ENCODE measurements at places on chromosomes 2 and 18.

DNA sequence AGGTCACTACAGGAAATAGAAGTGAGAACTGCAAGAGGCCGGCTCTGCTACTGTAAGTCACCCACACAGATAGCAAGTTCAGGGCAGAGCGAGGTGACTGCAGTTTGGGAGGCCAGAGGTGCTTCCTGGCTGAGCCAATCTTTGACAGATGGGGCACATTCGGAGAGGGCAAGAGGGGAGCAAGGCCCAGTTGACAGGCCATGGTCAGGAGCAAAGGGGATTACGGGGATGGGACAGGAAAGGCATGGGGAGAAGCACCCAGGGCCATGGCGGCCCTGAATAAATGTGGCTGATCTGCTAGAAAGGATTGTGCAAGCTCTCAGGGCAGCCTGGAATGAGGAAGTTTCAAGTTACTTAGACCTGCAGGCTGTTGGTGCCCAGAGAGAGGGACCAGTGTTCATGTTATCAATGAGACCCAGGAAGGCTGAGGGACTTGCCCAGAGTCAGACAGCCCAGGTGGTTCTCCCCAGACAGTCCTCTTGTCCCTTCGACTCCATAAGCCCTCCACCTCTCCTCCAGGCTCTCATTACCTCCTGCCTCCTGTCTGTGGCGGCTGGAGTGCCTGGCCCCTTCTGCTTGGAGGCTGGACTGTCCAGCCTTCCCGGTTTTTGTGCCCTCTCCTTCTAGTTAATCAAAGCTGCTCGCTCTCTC lies 123.3 kb downstream of the CTIF start:
- no peak for DNase-seq

GRCh38 chr2:77207331-77207730 lies 314.8 kb downstream of the LRRTM4 start:
- DNase-seq: no peak

DNA sequence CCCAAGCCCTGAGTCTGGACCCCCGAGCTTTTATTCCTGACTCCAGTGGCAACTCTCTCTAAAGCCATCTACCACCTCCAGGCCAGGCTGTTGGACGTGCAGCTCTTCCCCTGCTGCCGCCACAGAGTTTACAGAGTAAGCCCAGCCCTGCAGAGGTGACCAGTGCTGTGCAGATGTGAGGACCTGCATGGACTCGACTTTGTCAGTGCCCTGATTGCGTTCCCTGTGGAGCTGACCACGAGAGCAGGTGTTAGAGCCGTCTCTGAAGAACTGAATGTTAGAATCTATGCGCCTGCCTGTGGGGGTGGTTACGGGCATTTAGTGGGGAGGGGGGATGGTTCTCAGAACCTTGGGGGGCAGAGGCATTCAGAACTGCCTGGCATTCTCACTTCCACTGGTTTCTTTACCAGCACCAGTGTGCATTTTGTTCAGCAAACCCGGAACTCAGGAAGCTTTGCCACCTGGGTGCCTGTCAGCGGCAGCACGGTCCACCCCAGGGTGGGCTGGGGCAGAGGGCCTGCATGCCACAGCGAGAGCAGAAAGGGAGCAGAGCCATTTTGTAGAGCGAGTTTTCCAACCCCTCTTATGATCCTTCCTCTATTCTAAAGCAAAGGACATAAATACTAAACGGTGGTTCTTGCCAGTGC lies 137.9 kb downstream of the KLHL29 start:
- DNase-seq: no peak

DNA sequence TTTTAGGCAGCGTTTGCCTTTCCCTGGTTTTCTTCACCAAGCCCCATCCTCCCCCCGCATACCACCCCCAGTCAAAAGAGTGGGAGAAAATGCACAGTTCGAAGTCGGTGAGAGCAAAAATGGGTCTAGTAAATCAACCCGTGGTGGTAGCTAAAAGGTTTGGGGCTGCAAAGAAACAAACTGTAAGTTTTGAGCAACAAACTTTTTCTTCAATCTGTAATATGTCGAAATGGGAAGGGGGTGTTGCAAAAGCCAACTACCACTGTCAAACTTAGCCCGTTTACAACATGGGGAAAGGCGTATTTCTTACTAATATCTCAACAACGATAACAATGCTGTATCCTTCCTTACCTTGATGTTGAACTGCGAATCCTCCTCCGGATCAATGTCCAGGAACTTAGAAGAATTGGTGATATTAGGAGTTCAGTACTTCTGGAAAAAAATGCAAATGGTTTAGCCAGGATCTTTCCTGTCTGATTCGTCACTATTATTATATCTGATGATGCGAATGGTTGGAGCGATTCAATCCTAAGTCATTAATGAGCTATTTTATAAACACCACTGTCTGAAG lies 2.4 kb upstream of the SATB2 start:
- DNase-seq: no peak

GRCh38 chr18:8744656-8745055 lies 39.3 kb downstream of the MTCL1 start:
- DNase-seq: no peak

- no peak for DNase-seq
Observed at GRCh38 chr2:232332940-232333259, 45.7 kb upstream of the ALPP start.

DNA sequence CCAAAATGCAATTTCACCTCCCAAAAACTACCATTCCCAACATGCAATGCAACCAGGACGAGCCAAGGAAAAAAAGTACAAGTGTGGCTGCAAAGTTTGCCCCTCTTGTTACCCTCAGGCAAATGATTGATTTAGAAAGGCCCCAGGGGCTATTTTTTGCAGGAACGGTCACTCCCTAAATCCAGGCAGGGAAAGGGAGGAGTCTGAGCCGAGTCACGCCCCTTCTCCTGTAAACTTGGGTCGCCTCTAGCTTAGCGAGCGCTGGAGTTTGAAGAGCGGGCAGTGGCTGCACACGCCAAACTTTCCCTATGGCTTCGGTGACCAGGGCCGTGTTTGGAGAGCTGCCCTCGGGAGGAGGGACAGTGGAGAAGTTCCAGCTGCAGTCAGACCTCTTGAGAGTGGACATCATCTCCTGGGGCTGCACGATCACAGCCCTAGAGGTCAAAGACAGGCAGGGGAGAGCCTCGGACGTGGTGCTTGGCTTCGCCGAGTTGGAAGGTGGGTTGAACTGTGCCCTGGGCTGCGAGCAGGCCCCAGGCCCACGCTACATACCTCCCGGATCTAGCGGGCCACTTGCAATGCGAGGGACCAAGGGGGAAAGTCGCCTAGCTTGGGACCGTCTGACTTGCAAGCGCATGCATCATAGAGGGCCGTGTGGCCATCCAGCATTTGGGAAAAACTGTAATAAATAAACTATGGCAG lies at the start of gene GALM:
GALM (plus strand) TSS at position 261 of the 702 bp plus-strand sequence; CDS start at position 309, 48 bp downstream.
- no peak for DNase-seq

- DNase-seq: no peak
Observed at GRCh38 chr2:95026471-95027368, 1.2 kb downstream of the MAL start.

GRCh38 chr2:126644630-126645191 lies 11.2 kb upstream of the GYPC start:
- DNase-seq: no peak

DNA sequence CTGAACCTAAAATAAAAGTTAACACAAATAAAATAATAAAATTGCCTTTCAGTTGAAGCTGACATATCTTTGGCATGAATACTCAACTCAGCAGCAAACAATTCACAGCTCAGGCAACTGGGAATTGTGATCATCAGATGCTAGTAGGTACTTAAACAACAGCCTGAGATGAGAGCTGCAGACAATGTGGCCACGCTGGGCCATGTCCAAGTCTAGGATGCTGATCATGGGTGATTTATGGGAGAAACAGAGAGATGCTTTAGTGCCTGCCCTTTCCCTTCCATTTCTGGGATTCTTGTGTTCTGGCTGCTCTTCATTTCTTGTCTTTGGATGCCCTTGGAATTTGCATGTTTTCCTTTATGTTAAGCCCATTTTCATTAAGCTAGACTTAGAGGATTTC lies 212.4 kb upstream of the CWC22 start:
- DNase-seq: no peak

- no peak for DNase-seq
Observed at GRCh38 chr2:75998451-75998850, 287.7 kb upstream of the GCFC2 start.

DNA sequence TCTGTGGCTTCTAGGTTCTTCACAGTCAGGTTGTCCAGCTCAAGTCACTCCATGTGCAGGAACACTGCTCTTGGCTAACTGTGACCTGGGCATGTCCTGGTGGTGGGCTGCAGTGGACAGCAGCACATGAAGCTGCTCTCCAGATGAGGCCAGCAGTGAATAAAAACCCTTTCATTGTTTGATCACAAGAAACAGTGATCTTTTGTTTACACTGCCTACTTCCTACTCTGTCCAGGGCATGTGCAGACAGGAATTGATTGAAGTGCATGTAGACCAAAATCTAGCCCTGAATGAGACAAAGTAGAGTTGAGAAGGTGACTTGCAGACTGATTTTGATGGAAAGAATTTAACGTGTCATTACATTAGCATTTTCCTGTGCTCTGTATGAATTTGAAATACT lies 34.9 kb downstream of the BCL2L11 start:
- DNase-seq: no peak

DNA sequence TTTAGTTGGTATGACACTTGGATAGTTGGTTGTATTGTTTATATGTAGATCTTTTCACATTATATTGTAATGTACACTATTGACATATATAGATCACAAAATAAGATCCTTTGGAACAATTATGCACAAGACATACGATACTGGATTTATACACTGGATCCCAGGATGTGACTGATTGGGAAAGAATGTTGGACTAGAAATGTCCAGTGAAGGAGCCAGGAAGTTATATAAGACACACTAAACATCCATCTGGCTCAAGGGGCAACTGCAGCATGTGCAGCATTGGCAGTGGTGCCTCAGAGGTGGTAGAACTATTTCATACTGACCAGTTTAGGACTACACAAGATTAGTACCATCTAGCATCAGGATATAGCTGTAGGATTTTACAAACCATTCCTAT lies 104.9 kb downstream of the TRABD2A start:
- no peak for DNase-seq

DNA sequence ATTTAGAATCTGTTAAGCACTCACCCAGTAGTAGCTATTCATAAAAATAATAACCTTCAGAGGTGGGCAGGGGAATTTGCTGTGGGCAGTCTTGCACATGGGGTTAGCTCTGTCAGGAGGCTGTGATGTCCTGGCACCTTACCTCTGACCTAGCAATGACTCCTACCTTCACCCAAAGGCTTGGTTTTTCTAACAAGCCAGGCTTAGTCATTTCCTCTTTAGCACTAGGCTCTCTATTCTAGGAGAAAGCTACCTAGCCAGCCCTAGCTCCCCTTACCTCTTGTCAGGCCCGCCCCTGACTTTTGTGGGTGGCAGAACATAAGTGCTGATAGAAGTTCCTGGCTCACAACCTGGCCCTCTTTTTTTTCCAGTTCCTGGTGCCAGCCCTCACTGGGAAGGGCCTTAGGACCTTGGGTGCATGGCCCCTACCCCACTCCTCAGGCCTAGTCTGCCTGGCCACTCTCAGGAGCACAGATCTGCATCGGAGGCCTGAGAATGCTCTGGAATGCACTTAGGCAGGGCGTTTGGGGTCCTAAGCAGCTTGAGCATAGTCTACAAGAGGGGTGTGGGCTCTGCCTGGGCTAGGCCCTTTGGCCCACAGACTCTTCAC lies 17.7 kb downstream of the CPLX4 start:
- no peak for DNase-seq

- DNase-seq: no peak
Observed at GRCh38 chr2:162092658-162093556, 18.9 kb upstream of the DPP4 start.

DNA sequence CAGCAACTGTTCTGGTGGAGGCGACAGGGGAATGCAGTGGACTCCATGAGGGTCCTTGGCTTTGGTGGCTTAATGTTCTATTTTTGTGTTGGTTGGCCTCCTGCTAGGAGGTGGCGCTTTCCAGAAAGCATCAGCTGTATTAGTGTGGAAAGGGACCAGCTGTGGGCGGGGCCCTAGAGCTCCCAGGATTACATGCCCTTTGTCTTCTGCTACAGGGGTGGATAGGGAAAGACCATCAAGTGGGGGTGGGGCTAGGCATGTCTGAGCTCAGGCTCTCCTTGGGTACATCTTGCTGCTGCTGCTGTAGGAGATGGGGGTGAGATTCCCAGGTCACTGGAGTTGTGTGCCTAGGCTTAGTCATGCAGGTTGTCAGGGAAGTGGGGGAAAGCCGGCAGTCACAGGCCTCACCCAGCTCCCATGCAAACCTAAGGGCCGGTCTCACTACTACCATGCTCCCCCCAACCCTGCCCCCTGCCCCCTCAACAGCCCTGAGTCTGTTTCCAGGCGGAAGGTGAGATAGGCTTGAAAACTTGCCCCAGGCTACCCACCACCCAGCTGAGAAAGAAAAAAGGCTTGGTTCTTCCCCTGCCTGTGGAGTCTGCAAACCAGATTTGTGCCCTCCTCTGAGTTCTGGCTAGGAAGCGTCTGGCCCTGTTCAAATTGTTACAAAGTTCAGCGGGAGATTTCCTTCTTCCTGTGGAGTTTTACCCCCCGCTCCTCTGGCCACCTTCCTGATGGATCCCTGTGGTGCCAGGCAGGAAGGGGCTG lies 141.3 kb upstream of the LYPD1 start:
- no peak for DNase-seq

DNA sequence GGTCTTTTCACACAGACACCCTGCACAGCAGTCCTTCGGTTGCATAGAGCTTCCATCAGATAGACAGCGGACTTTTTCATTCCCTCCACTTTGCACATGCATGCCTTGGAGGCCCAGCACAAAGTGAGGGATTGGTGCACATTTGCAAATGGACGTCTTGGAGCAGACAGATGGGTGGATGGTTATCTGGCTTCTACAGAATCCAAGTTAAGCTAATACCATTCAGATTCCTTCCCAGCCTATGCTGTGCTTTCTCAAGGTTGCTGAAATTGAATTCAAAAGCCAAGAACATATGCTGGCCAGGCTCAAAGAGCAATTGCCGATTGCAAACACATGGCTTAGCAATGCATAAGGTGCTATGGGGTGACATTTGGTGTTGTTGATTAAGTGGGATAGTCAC lies 186.4 kb downstream of the VAPA start:
- no peak for DNase-seq

- DNase-seq: no peak
Observed at GRCh38 chr18:73752546-73752945, 395.1 kb downstream of the FBXO15 start.

DNA sequence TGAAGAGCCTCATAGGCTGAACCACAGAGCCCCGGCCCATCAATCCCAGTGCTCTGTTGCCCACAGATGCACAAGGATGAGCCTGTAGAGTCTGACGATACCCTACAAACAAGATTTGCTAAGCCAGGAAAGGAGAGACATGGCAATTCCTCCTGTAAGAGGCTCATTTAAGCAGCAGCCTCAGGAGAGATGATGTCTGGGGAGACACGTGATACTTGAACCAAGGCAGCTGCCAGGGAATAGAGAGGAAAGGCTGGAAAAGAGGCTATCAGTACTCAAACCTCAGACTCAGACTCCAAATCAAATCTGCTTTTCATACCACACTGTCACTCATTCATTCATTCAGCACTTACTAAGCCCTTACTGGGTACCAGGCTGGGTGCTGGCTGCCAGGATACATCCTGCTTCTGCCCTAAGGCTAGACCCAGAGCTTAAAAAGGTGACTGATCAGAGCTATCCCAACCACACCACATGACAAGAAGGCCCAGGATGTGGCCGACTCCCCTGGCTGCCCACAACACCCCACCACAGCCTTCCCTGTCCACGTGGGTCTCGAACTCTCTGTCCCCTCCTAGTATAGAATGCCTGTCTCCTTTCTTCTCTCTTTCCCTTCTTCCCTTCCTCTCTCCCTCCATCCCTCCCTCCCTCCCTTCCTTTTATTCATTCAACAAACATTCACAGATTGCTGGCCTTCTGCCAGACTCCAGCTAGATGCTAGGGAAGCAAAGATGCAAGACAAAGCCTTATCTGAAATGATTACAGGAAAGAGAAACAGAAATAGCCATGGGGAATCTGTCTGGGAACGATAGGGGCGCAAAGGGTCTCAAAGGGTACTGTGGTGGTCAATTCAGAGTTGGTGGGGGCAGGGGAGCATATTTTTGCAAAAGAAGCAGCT lies 23.4 kb upstream of the KCNK3 start:
- DNase-seq: no peak
